Small intestine (tissue), 16 donors: ENCODE measurements at places on chromosomes 16 and 17.

- peak; percentile 48 for DNase-seq
Measured at GRCh38 chr17:73957564-73957963, 245.9 kb upstream of the RPL38 start.

DNA sequence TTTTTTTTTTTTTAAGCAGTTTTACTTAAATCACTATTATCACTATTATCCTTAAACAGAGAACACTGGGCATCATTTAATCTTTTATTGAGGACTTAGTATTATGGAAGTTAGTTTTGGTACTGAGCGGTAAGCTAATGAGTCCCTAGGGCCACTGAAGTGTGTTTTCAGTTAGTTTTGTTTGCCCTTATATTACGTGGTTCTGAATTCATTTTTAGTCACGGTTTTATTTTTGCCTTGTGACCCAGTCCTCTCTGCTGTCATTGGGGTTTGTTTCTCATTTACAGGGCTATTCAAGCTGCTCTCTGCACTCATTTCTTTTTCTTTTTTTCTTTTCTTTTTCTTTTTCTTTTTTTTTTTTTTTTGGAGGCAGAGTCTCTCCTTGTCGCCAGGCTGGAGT lies 17.3 kb downstream of the RABEP1 start:
- DNase-seq: no peak

DNA sequence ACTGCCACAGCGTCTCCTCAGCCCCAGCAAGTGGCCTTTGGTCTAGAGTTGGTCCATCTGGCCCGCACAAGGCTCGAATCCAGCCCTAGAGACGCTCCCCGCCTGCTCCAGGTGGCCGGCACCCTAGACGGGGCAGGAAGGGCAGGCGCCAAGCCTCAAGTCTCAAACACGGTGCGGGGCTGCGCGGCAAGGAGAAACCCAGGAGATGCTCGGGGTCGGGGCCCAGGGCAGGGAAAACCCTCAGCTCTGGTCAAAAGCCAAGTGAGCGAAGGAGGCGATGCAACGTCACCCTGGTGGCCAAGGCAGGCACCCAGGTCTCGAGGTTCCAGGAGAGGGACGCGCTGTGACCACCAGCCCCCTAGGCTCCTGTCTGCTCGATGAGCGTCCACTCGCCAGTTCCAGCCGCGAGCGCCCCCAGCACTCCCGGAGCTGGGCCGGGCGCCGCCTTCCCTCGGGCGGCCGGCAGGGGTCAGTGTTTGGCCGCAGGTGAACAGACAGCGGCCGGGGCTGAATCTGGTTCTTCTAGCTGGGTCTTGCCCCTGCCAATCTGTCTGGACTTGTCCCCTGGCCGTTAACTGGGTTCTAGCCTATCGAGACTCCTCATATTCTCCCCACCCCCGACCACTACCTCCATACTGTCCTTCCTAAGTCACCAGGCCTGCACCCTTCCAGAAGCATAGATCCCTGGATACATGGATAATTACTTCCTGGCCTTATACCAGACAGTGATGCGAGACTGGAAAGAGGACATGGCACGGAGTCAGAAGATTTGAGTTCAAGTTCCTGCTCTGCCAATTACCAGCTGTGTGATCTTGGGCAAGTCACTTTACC lies 44.0 kb downstream of the PRAC1 start:
- DNase-seq: peak; percentile 56

DNA sequence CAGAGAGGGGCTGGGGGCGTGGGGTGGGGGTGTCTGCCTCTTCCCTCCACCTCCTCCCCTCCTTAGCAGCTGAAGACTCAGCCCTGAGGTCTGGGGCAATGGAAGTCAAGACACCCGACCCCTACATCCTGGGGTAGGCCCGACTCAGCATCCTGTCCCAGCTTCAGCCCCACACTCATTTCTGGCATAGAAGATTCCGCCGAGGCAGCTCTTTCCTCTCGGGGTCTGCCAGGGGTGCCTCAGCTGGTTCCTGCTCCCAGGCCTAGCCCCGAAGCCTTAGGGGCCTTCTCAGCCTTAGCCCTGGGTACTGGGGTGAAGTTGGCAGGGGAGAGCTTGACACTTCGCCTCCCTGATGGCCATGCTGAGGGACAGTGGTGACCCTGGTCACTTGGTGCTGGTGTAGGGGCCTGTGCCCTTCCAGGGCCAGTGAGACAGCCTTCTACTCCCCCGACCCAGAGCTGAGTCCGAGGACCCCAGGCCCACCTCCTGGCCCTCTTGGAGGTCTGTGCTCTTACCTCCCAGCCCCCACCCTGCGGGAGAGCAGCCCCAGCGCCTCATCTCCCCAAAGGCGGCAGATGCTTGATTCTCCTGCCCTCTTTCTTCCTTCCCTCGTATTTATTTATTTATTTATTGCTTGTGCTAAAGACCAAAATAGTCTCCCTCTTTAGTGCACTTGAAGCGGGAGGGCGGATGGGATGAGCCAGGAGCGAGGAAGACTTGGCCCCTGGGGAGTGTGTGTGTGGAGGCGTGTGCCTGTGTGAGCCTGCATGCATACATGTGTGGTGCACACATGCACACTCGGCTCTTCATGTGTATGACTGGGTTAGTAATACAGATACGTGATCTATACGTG lies 42.5 kb downstream of the KCNJ12 start:
- no peak for DNase-seq

- DNase-seq: no peak
Measured at GRCh38 chr17:78525511-78526160, 51.6 kb downstream of the DNAH17 start.

- DNase-seq: no peak
Measured at GRCh38 chr17:72719578-72720493, 372.7 kb downstream of the SLC39A11 start.

DNA sequence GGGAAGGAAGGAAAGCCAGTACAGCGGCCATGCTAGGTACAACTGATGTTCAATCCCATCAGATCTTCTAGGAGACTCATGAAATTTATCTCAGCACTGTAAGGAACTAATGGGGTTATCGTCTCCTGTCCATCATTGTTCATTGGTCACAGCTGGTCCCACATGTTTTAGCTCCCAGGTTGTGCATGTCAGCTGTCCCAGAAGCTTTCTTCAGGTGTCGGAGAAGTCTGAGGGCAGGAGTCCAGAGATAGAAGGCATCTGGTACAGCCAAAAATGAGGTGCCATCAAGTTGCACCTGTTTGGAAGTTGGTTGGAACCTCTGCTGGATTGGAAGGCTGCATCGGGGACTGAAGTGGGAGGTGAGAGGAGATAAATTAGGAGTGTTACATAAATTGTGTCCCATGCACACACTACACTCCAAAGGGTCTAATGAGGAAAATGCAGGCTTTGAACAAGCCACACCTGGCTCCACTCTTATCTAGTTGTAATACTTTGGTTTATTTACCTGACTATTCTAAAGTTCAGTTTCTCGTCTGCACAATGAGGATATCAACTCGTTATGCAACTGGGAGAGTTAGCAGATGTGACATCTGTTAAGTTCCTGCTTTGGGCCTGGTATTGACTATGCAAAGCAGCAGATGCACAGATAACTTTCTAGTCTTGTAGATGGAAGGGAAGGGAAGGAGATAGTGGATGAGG lies 62.9 kb downstream of the MAP2K6 start:
- DNase-seq: peak; percentile 92

- peak; percentile 3 for DNase-seq
Measured at GRCh38 chr17:14605267-14605599, 304.4 kb downstream of the HS3ST3B1 start.
